ENCODE measurements at places on chromosomes 5 and 9.

DNA sequence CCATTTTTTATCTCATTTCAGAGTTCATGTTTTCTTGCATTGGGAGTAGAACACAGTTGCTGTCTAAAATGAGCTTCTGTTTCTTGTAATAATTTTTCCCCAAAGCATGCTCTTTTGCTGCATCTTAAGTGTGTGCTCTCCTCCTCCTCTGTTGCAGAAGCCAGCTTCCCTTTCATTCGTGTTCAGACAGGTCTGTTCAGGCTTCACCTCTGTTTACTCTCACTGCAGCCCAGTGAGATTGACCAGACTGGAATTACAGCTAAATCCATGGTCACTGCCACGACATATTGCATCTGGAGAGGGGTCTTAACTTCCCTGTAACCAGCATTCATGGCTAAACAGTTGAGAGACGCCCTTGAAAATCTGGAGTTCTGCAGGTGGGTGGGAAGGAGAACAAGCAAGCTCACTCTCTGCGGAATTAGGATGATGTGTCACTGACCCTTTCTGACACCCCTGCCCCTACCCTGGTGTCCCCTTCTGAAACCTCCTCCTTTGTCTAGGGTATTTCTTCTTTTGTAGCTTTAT, 223.2 kb downstream of the FSTL4 start:
- DNase-seq: no peak

DNA sequence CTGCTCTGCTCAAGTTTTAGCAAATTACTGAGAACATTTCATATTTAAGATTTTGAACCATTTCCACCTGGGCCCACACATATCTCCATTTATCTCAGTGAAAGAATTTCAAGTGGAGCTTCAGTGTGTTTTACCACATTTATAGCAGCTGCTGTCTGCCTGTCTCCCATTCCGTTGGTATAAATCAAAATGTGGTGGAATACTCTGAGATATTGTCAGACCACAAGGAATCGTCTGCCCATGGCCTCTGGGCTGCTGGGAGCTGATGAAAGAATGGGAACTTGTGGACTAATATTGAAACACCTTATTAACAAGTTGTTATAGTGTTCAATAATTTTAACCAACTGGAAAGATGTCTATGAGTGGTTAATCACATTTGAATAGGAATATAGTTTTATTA, 33.3 kb downstream of the MAST4 start:
- DNase-seq: peak; percentile 43

DNA sequence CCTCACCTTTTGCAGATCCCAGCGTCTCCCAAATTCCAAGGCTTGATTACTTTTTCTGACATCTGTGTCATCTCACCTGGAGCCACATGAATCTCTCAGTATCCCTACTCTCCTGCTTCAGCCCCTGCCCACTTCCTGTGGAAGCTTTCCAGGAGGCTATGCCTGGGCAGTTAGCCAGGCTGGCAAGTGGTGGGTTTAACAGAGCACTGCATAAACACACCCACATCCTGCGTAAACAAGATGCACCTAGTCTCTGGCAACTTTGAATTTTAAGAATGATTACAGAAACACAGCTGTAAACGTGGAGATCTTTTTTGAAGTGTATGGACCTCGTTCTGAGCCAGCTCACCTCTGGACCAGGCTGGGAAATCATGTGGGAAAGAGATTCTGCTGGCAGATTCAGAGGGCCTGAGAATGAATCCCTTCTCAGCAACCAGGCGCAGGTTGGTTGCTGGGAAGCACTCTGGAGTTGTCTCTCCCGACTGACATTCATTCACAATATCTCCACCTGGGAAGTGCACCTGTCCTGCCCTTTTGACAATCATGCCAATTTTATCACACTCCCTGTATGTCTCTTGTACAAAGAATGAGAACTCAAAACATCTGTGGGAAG, 55.7 kb upstream of the FANCC start:
- DNase-seq: no peak

- peak; percentile 81 for DNase-seq
Observed at GRCh38 chr5:172714491-172715420, 56.2 kb downstream of the DUSP1 start.

DNA sequence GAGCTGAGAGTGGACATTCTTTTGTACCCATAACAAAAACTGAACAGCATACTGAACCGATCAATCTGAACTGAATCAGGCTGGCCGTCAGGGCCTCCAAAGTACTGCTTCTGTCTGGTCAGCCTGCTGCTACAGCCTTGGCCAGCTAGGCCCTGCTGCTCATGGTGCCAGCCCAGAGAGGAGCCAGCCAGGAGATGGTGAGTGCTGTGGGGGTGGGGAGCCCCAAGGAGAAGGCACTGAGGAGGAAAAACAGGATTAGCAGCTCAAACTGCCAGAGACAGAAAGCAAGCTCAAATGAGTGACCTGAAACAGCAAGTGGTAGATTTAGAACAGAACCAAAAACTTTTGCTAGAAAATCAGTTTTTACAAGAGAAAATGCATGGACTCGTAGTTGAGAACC, 23.9 kb downstream of the SRP19 start:
- DNase-seq: no peak

GRCh38 chr9:20495098-20495497, 127.2 kb downstream of the MLLT3 start:
- no peak for DNase-seq

- DNase-seq: no peak
Observed at GRCh38 chr5:54518818-54519508, 1.4 kb downstream of the SNX18 start.

DNA sequence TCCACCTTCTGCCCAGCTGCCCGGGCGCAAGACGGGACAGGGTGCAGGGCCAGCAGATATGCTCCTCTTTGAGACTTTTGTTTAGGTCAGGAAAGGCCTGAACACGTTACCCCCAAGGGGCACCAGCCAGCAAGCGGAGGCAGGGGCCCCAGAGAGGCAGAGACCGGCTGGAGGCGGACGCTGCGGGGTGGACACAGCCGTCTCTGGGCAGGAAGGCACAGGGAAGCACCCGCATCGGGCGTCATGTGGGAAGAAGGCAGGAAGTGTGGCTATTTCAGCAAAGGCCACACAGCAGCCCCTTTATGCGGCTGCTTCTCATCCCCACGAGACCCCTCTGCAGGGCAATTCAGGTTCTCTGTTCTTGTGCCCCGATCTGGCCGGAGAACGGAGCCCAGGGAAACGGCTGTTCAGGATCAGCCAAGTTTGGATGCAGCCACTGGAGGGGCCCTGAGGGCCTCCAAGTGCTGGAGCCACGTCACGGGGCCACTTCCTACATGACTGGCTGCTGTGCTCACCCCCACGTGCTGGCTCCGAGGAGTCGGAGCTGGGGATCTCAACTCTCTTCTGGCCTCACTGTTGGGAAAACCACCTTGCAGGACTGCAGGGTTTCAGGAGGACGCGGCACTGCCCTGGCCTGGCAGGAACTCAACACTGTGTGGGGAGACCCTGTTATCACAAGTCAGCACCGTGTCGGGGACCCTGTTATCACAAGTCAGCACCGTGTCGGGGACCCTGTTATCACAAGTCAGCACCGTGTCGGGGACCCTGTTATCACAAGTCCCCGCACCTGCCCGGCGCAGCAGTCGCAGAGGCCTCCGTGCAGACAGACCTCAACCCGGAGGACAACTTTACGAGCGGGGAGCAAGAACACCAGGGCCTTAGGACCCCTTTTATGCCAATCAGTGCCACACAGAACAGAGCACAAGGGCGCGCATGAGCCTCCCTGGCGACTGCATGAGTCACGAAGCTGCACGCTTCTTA, 44.4 kb downstream of the SLC12A7 start:
- no peak for DNase-seq
